NCI-H146 (cell line): ENCODE measurements at places on chromosomes 7 and 10.

GRCh38 chr10:34618611-34619010, 196.5 kb downstream of the PARD3 start:
- no peak for DNase-seq

DNA sequence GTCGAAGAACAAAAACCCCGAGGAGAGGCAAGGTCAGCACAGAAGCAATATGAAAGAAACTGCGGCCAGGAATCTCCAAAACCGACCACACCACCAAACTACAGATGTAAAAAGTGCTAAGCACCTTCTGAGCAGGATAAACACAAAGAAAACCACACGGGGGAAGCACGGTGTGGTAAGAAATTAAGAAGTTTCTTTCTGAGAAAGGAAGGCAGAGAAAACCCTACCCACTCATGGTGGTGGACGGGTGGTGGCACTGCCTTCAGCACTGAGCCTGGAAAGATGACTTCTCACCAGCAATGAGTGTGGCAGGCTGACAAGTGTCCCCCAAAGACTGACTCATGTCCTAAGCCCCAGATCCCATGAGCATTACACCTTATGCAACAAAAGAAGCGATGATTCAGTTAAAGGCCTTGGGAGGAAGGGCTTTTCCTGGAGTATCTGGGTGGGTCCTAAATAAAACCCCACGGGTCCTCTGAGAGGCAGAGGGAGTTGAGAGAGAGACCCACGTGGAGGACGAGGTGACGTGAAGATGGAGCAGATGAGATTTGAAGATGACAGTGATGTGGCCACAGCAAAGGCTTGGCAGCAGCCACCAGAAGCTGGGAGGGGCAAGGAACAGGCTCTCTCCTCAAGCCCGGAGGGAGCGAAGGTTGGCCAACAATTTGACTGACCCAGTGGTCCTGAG, 124.9 kb downstream of the DLG5 start:
- no peak for DNase-seq

DNA sequence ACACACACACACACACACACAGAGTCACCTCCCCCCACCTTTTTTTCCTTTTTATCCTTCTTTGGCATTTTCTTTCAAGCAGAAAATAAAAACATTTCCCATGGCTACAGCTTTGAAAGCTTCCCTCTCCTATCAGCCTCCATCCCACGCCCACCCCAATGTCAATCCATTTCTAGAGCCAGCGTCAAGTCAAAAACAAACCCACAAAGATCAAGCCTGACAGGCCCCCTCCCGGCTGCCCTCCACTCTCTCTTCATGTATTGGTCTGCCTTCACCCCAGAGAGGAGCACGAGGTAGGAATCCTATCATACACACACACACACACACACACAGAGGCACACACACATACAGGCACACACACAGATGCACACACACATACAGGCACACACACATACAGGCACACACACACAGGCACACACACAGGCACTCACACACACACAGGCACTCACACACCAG, 8.0 kb upstream of the TNRC18 start:
- DNase-seq, result no peak

GRCh38 chr7:134660242-134660785, 13.7 kb downstream of the BPGM start:
- no peak for DNase-seq

DNA sequence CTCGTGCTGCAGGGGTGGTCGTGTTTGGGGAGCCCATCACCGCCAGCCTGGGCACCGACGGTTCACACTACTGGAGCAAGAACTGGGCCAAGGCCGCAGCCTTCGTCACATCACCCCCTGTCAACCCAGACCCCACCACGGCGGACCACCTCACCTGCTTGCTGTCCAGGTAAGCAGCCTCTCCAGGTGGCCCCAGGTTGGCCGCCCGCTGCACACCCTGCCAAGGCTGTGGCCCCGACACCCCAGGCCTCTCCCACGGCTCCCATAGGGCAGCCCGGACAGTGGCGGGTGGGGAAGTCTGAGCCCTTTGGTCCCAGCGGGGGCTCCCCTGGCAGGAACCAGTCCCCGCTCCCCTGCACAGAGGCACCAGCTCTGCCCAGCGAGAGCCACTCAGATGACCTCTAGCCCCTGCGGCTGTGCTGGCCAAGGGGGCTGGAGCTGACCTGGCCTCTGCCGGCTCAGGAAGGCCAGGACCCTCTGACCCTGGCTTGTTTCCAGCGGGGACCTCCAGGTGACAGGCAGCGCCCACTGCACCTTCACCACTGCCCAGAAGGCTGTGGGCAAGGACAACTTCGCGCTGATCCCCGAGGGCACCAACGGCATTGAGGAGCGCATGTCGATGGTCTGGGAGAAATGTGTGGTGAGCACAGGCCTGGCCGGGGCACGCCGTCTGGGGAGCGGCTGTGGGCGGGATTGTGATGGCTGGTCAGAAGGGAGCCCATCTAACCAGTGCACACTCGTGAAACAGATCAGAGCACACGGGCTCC, 13.8 kb downstream of the DPYSL4 start:
- DNase-seq, result no peak

- no peak for DNase-seq
Observed at GRCh38 chr10:105017116-105017515, 376.0 kb downstream of the SORCS3 start.

GRCh38 chr7:156014201-156014600, 201.9 kb upstream of the SHH start:
- no peak for DNase-seq

GRCh38 chr10:133276435-133277201, at the start of gene ADAM8:
Gene ADAM8 (minus strand): TSS chr10:133276868. CDS start chr10:133276817, 51 bp downstream.
- peak; percentile 56 for DNase-seq
